Left renal pelvis (tissue), 4 donors: ENCODE measurements at places on chromosomes 2 and 18. TPM values are rescaled to one million over a fixed set of nuclear protein-coding genes. Genes with fewer than 3 reads are reported as not detected.
A peak's percentile ranks its signal among the peaks of the same experiment; 100 is the strongest.

DNA sequence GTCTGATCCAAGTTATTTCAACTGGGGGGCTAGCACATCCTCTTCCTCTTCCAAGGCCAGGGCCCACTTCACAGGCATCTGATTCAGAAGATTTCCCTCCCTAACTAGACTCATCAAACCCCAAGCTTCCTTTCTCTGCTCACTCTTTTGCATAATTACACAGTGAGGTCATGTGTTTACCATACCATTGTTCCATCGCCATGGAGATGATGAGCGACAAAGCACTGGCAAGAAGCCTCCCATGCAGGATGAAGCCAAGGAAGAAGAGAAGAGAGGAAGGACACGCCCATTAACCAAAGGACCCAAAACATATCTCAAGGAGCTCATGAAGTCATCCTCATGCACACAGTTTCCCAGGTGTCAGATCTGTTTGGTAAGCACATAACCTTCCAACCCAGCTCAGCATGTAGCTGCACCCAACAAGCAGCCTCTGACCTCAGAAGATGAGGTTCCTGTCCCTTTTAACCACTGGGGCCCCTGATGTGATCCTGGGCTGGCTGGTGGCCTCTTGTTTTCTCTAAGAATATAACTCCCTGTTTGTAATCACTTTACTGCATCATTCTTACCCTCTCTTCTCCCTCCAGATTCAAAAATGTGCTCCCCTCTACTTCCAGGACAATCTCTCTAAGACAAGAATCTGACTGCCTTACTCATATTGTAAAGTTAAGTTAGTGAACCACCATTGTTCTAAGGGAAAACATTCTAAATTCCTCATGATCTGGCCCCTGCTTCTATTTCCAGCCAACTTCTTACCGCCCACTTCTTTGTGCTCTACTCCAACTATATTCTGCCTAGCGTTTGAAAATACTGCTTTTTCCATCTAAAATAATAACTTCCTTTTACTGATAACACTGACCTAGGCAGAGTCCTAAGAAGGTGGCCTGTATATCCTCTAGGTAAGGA is 190.1 kb downstream of the TTC32 start:
- no peak for DNase-seq

DNA sequence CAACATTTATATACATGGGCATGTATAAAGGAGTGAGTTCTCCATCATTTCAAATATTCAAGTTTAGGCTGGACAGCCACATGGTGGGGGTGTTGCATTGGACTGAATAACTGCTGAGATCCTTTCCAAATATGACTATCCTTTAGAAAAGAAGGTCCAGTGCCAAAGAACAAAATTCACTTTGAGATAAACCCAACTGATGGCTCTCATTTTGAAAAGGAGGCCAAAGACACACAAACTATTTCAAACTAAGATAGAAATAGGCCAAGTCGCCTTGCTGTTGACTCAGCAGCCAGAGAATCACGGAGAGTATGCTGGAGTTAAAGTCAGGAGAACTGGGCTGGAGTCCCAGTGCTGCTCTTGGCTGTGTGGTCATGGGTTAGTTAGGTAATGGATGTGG is 204.5 kb upstream of the LRATD1 start:
- no peak for DNase-seq

The ASIC4 gene
- polyA plus RNA-seq, result 0.37 TPM

DNA sequence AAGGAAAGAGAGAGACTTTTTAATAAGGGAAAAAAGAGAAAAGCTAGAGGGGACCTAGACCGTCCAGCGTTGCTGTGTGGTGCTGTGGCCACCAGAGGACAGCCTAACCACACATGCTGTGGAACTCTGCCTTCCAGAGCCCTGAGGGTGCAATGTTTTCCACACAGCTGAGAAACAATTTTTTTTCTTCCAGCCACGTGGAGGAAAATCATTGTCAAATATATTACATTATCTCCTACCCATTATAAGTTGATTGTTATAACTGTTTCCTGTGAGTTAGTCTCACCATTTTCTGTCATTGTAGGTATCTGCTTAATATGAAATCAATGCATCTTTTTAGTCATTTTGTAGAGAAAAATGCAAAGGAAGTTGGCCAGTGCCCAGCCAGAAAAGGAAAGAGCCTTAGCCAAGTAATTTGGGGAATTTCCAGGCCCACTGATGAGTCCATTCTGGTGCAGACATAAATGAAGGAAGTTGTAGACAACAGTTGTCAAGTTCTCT is 5.9 kb upstream of the MRPL19 start:
- peak; percentile 44 for DNase-seq

DNA sequence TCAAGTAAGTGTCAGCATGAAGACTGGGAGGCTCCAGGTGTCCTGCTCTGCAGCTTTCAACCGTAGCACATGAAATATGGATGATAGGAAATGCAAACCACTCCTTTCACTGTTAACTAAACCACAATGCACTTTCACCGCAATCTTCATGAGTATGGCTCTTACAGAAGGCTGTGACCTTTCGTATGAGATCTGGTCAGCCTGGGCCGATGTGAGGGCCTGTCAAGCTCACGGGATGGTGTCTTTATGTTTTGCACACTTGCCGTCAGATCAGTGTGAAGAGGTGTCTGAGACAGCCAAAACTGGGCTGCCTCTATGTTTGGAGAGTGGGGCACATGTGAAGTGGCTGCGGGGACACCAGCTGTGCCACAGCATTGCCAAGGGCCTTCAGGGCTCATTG is 62.8 kb upstream of the AFF3 start:
- DNase-seq, result no peak

- no peak for DNase-seq
These were observed 41.1 kb downstream of the SULT1C2 start for GRCh38 chr2:108329771-108330170.

DNA sequence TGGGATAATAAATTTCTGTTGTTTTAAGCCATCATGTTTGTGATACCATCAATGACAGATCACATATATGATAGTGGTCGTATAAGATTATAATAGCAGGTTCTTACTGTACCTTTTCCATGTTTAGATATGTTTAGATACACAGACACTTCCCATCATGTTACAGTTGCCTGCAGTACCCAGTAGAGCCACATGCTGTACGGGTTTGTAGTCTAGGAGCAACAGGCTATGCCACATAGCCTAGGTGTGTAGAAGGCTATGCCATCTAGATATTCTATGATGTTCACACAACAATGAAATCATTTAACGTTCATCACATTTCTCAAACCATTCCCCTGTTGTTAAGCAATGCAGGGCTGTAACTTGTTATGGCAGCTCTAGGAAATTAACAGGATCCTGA is 132.9 kb upstream of the SH3BP4 start:
- no peak for DNase-seq

The UGT1A8 gene
- not detected for polyA plus RNA-seq

GRCh38 chr18:23668731-23669130 is 6.0 kb upstream of the ANKRD29 start:
- DNase-seq, result no peak

DNA sequence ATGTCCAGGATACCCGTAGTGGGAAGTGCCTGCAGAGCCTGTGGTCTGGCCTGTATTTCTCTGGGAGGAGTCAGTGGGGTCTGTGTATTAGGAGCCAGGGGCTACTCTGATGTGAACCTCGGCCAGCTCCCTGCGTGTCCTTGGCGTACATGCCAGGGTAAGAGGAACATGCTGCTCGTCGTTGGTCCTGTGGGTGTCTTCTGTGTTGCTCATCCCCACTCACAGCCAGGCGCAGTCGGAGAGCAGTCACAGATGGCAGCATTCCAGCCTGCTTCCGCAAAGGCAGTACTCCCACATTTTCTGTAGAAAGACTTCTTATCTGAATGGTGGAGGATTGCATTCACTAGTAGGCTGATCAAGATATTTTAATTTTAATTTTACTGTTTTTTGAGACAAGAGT is 84.9 kb downstream of the DGKD start:
- no peak for DNase-seq

DNA sequence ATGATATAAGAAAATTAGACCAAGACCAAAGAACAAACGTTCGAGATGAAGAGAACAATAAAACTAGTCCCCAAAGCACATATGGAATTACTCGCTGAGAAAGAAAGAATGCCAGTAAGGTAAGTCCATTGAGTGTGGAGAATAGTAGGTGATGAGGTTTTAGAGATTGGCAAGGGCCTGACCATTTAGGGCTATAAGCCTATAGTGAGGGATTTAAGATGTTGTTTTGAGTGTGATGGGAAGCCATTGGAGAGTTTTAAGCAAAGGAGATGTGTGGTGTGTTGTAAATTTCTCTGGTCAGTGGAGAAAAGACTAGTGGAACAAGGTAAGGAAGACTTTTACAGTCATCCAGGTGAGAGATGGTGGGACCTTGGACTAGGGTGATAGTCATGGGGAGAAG is 151.1 kb downstream of the MCFD2 start:
- no peak for DNase-seq

The SRD5A2 gene
- 0.03 TPM for polyA plus RNA-seq

DNA sequence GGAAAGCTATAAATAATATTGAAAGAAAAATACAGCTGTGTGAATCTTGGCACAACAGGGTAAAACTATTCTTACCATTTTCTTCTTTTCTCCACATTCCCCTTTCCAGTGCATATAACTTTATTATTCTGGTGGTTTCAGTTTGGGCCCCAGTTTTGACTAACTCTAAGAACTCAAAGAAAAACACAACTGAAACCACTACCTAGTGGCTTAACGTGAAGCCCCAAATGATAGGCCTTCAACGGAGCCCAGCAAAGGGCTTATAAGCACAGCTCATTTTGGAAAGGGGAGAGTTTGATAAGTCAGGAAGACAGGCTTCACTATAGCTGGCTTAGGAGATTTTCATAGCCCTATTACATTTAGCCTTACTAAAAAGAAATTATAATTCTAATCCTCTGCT is 62.4 kb downstream of the PPP1R1C start:
- DNase-seq, result no peak

The RAD51AP2 gene
- 0.21 TPM for polyA plus RNA-seq

DNA sequence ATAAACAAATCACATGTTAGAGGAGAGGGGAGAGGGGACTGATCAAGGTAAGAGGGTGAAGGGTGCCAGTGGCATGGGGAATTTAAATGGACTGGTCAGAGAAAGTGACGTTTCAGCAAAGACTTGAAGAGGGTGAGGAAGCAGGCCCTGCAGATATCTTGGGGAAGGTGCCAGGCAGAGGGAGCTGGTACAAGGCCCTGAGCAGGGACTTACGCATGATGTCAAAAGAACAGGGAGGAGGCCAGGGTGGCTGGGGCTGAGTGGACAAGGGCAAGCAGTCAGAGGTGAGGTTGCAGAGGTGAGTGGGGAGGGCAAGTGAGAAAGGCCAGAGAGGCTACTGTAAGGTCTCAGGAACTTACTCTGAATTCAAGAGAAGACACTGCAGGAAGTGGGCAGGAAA is 53.3 kb upstream of the RMP24 start:
- no peak for DNase-seq

DNA sequence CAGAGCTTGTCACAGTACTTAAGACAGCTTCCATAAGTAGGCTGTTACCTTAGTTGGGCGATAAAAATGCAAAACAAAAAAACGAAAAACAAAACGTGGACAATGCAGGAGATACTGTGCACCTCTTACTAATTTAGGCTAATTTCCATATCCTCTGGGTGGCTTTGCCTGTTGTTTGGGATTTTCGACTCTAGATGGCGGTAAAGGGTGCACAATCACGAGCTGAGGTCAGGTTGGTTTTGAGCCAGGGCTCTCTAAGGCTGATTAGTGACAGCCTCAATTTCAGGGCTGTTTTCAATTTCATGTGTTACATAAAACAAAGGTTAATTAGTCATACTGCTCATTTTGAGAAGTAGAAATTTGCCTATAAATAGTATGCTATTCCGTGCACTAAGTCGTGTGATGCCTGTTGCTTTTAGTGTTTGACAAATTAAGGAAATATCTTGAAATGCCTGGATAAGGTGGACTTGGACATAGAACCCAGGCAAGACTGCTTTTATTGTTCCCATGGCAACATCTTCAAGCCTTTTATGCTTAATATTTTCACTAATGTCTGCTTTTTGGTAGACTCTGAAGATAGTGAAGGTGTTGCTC is 493.1 kb downstream of the SOCS6 start:
- DNase-seq, result peak; percentile 1

- no peak for DNase-seq
These were observed 41.9 kb downstream of the KCNJ3 start for GRCh38 chr2:154740361-154740760.

The FAM124B gene
- polyA plus RNA-seq, result 2.1 TPM

DNA sequence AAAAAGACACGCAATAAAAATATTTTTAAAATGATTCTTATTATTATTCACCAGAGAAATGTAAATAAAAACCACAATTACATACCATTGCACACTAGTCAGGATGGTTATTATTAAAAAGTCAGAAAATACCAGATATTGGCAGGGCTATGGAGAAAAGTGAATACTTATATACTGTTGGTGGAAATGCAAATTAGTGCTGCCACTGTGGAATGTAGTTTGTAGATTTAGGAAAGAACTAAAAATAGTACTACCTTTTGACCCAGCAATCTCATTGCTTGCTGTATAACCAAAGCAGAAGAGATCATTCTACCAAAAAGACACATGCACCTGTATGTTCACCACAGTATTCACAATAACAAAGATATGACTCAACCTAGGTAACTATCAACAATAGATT is 1237.3 kb upstream of the FAM98A start:
- no peak for DNase-seq

DNA sequence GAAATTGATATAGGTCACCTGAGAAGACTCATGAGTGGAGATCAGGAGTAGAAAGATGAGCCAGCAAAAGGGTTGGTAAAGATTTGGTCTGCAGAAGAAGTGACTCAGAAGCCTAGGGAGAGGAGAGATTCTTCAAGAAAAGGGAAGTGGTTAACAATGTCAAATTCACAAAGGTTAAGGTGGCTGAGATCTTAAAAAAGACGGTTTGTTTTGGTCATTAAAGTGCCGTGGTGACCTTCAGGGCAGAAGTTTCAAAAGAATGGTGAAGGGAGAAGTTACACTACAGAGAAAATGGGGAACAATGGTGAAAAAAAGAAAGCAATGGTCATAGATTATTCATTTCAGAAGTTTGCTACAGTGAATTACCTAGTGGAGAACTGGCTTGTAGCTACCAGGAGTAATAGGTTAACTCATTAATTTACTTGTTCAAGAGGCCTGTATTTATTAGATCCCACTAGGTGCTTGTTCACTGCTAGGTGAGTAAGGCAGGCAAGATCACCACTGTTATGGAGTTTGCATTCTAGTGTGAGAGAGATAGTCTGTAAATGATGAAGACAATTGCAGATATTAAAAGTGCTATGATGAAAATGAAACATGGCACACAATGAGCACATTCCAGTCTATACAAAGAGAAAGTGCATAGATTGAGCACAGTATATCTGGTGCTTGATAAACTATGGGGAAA is 43.0 kb downstream of the FBXO48 start:
- no peak for DNase-seq

GRCh38 chr2:187058198-187058597 is 209.2 kb upstream of the ZSWIM2 start:
- DNase-seq, result no peak

- no peak for DNase-seq
These were observed 205.2 kb downstream of the AGPS start for GRCh38 chr2:177597759-177598158.

DNA sequence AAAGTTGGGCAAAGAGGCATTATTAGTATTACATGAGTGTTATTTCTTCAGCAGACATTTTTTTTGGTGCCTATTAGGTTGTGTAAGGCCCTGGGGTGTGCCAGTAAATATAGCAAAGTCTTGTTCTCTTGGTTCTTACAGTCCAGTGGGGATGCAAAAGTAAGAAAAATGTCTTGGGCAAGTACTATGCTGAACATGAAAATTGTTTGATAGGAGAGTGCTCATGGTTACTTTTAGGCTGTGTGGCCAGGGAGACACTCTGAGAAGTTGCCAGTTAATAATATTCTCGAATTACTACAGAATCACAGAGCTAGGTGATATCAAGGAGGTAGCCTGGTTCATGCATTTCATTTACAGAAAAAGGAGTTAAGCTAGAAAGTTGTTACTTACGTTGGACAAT is 1.9 kb downstream of the AGFG1 start:
- DNase-seq, result no peak

- DNase-seq, result no peak
These were observed 438.2 kb downstream of the EPHA4 start for GRCh38 chr2:221133941-221134340.
